Eye (tissue), 1 donor: ENCODE measurements at places on chromosomes 5 and 9.

- DNase-seq = no peak
Observed at GRCh38 chr5:94742852-94743251, 124.4 kb downstream of the SLF1 start.

- DNase-seq = no peak
Observed at GRCh38 chr5:53355931-53356330, 124.5 kb upstream of the FST start.

- DNase-seq = no peak
Observed at GRCh38 chr9:134190232-134191121, 26.1 kb upstream of the RNU6ATAC start.

DNA sequence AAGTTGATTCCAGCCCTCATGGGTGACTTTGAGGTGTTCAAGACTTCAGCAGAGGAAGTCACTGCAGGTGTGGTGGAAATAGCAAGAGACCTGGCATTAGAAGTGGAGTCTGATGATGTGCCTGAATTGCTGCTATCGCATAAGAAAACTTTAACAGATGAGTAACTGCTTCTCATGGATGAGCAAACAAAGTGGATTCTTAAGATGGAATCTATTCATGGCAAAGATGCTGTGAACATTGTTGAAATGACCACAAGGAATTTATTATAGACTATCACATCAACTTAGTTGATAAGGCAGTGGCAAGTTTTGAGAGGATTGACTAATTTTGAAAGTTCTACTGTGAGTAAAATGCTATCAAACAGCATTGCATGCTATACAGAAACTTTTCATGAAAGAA is 17.1 kb upstream of the POU4F3 start:
- no peak for DNase-seq

DNA sequence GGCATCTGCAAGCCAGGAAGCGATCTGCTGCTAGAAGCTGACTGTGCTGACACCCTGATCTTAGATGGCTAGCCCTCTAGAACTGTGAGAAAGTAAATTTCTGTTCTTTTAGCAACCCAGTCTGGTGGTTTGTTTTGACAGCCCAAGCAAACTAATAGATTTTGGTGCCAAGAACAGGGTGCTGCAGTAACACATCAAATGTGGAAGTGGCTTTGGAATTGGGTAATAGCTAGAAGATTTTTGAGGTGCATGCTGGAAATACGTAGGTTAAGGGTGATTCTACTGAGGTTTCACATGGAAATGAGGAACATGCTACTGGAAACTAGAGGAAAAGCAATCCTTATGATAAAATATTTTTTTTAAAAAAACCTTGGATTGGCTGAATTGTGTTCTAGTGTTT is 153.5 kb upstream of the SH3GL2 start:
- DNase-seq = no peak

DNA sequence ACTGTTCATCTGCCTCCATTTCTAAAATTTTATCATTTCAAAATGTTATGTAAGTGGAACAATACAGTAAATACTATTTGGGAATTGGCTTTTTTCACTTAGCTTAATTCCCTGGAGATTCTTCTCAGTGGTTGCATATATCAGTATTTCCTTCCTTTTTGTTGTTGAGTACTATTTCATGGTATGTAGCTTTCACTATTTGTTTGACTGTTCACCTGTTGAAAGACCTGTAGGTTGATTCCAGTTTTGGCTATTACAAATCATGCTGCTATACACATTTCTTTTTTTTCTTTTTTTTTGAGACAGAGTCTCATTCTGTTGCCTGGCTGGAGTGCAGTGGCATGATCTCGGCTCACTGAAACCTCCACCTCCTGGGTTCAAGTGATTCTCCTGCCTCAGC is 33.0 kb upstream of the PWWP2A start:
- DNase-seq = no peak

GRCh38 chr5:9160747-9161146 is 385.1 kb downstream of the SEMA5A start:
- DNase-seq = no peak

GRCh38 chr5:17114715-17115599 is 102.5 kb upstream of the BASP1 start:
- no peak for DNase-seq

DNA sequence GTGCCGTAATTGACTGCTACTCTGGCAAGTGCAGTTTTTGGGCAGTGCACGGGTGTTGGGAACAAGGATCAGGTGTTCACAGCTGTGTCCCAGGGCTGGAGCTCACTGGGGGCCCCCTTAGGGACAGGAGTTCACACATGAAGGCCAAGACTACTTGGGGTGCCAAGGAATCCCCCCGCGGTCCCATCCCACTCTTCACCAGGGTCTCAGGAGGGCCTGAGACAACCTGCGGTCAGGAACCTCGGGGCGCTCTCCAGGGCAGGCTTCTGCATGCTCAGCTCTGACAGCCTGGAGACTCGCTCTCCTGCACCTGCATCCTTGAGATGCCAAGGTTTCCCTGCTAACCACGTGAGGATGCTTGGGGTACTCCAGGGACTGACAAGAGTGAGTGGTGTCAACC is 2.3 kb upstream of the MAN1B1 start:
- DNase-seq = no peak
